ENCODE measurements at places on chromosomes 5 and 9.

- DNase-seq: no peak
Measured at GRCh38 chr9:89748831-89749499, 144.2 kb downstream of the GADD45G start.

DNA sequence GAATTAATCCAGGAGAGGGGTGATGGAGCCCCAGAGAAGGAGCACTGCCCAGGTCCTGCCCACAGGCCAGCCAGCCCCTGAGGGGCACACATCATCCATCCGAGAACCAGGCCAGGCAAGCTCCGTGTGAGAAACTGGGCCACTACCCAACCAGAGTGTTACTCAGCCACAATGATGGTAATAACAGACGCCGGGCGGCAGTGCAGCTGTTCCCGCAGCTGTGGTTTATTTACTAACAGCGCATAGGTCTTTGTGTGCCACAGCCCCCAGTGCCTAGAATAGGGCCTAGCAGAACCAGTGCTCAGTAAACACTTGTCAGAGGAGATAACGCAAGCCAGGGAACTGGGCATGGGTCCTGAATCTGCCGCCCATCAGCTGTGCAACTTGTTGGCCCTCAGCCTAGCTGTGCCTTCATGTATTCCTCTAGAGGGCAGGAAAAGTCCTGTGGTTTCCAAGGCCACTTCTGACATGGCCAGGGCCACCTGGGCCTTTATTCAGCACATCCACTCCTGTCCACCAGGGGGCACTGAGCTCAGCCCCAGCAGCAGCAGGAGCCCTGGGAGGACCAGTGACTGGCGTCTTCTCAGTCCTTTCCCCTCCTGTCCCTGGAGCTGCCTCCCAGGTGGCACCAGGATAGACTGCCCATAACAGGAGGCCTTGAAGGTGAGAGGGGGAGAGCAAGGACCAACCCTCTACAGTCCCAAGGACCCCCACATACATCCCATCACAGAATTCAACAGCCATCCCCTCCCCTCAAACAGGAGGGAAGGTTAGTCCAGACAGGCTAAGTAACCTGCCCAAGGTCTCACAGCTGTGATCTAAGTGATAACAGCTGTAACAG, 2.1 kb downstream of the MXD3 start:
- DNase-seq: no peak

DNA sequence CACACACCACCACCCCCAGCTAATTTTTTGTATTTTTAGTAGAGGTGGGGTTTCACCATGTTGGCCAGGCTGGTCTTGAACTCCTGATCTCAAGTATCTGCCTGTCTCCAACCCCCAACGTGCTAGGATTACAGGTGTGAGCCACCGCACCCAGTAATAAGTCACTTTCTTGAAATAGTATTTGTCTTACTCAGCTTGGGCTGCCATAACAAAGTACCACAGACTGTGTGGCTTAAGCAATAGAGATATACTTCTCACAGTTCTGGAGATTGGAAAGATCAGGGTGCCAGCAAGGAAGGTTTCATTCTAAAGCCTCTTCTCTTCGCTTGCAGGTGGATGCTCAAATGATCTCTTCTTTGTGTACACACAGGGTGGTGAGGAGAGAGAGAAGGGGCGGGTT, 99.8 kb downstream of the ARRDC3 start:
- DNase-seq: no peak

DNA sequence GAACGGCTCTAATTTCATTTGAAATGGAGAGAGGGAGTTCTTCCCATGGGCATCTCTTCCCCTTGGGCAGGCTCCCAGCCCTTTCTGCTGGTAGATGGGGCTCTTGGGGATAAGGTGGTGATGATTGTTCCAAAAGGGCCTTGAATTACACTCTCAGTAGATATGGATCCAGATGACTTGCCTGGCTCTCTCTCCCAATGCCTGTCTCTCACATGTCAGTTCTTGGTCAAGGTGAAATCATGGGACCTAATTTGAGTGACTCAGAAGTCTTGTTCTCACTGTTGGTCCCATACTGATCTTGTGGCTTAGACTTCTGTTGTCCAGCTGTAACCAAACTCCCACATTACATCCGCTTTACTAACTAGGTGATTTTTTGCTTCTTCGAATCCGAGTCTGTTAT, 317.0 kb upstream of the RFX3 start:
- DNase-seq: no peak

DNA sequence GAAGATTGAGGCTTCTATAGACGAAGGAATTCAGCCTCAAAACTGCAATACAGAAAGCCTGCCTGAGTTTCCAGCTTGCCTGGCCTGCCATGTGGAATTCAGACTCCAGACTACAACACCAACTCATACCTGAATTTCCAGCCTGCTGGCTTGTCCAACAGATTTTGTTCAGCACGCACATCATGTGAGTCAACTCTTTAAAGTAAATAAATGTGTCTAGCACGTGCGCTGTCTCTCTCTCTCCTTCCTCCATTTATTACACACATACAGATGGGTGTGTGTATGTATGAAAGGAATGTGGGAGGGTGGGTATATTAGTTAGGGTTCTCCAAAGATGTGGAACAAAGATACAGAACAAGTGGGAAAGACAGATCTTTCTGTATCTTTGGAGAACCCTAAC, 82.4 kb upstream of the TAS2R1 start:
- no peak for DNase-seq

GRCh38 chr5:115985802-115986757, 23.8 kb downstream of the LVRN start:
- DNase-seq: no peak

- no peak for DNase-seq
Measured at GRCh38 chr9:108080285-108080684, 590.7 kb upstream of the KLF4 start.

- DNase-seq: no peak
Measured at GRCh38 chr9:127249877-127250276, 14.7 kb upstream of the GARNL3 start.
